Activated CD4-positive, CD25-positive, alpha-beta regulatory T cell treated with anti-CD3 and anti-CD28 coated beads, Interleukin-2, amount 50 U/mL, for 16 hours (primary cell): ENCODE measurements at places on chromosomes 7 and 10.

DNA sequence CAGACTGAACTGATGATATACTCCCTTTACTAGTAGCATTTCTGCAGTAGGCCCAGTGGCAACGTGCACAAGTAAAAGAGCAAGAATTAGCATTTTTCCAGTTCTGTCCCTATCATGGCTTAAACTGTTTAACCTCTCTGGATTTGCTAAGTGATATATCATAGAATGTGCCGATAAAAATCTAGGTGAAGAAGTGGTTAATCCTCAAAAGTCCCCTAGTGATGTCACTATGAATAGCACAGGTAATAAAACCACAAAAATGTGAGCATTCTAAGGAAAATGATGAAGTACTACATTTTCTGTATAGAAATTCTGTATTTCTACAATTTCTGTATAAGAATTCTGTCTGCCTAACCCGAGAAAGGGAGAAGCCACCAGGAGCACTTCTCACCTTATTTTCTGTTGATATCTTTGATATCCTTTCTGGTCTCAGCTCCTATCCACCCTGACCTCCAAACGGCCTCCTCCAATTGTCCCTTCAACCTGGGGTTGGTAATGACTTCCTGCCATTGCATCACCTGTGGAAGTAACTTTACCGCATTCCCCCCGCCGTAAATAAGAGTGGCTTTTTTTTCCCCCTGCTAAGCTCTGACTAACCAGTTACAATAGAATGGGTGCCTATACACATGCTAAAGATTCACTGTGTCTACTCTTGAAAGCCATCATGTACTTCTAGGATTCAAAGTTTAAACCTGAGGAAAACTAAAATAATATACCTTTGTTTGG is 155.9 kb upstream of the ASAH2 start:
- DNase-seq: no peak

DNA sequence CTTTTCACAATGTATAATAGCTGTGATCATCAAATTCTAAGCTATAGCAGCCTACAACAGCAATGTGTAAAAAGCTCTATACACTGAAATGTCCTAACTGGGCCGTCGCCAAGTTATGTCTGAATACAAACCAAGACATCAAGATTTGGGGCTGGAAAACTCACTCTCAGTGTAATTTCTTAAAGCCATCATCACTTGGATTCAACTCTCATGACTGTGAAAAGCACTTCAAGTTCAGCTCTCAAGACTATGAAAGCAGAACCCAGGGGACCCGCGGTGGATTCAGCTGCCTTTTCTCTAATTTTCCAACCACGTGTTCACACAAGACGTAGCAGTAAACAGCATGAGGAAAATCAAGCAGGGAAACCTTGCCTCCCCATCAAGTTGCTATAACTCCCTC is 15.8 kb upstream of the ZNRF2 start:
- DNase-seq: no peak

GRCh38 chr7:23356726-23357125 is 57.6 kb downstream of the MALSU1 start:
- DNase-seq: no peak

GRCh38 chr7:124084024-124084423 is 51.2 kb upstream of the TMEM229A start:
- no peak for DNase-seq

- no peak for DNase-seq
Measured at GRCh38 chr7:22572292-22572691, 72.3 kb upstream of the STEAP1B start.

DNA sequence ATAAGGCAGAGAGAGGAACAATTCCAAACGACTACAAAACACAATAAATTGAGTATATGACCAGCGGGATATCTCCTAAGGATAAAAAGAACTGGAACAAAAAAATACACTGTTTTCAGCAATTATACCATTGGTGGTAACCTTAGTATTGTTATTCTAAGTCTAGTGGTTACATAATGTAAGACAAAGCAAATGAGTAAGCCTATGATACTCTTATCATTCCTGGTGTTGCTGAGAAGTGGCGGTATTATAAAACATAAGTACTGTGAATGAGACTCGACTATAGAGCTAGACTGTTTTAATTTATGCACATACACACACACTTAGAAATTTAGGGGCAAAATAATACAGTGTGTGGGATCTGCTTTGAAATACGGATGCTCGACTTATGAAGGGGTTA is 107.7 kb downstream of the NRBF2 start:
- no peak for DNase-seq
